ENCODE measurements at places on chromosomes 5 and 9.

DNA sequence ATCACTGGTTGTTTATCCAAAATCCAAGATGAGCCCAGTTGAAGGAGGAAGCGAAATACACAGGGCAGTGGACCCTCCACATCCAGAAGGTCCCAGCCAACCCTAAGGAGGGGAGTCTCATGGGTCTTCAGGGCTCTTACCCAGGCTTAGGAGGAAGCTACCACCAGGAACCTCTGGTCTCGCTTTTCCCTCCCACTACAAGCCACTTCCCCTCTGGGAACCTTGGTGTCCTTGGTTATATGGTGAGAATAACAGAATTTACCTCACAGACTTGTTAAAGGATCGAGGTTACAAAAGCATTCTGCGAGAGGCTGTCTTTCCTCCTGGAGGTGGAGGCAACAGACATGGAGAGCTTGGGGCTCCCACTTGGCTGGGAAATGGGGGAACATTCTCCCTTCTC, 3.4 kb downstream of the HIGD2A start:
- DNase-seq = no peak

DNA sequence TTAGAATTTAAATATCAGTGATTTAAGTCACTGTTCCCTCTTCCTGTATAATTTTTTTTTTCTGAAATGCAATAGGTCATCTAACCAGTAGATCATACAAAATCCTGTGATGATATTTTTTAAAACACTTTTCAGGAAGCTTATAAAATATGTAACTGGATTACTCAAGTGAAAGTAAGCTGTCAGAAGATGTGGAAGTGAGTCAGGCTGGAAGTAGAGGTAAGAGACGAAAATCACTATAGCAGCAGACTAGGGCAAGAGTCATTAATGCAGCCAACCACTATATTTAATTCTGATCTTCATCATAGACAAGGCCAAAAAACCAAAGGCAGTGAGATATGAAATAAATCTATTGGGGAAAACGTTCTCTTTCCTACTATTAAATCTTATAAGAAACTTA, 65.7 kb upstream of the C6 start:
- DNase-seq = no peak

DNA sequence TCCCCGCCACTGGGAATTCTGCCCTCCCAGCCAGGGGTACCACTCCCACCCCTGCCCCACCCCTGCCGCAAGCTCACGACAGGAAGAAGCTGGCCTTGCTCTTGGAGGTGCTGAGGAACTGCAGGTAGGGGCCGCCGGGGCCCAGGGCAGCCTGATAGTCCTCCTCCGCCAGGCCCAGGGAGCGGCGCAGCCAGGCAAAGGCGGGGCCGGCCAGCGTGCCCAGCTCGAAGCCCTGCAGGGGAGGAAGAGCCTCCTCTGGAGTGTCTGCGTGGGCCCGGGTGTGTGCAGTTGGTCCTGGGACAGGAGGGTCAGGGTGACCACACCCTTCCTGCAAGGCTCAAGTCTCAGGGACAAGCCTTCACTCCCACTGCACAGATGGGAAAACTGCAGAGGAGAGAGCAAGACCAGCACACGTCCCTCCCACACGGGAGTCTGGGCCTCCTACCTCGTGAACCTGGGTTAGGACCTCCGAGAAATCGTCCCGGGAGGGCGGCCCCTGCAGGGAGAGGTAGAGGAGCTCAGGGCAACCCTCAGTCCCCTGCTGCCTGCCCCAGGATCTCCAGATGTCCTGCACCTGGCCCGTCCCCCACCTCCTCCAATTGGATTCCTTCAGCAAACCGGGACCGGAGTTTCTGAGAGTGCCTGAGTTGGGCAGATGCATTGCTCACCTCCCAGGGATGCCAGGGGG, 2.4 kb downstream of the PIP5KL1 start:
- DNase-seq = no peak

- DNase-seq = no peak
These were observed 16.2 kb upstream of the FSD1L start for GRCh38 chr9:105431424-105432246.

DNA sequence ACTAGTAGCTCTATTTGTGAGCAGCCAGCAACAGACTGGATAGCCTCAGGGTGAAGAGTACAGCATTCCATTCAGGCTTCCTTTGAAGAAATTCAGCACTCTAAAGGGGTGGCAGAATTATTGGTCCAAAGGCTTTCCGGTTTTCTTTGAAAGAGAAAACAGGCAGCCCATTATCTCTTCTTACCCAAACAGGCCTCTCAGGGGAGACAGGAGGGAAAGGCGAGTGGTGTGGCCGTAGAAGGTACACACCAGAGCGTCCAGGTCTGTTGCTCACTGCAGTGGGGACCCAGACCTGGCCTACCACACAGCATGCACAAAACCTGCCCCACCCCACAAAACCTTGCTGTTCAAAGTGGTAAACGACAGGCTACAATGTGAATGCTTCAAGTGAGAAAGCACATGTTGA, 83.3 kb downstream of the ZNF608 start:
- no peak for DNase-seq

DNA sequence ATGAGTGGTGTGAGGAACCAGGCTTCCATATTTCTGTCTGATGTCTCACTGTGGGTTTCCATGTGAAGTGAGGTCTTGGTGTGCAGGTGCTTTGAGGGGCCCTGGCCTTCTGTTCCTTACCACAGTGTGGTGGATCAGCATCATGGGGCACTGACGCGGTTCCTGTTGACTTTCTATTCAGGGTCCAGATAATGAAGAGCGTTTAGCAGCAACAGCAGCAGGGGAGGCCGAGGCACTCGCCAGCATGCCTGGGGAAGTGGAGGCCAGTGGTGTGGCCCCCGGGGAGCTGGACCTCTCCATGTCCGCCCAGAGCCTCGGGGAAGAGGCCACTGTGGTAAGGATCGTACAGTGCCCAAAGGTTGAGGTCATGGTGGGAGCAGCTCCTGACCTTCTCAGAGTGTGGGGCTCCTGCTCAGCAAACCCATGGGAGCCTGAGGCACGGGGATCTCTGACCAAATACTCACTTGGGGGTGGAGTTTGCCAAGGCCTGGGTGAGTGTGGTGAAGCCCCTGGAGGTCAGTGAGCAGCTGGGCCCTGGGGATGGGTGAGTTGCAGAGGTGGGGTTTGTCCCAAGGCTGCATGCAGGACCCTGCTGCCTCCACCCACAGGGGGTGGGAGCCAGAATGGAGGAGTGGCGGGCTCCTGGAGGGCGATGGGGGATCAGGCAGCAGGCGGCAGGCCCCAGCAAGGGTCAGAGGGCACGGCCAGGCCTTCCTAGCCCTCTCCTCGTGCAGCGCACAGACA, 61.2 kb downstream of the COL15A1 start:
- no peak for DNase-seq

- DNase-seq = no peak
These were observed 555.1 kb upstream of the CTNND2 start for GRCh38 chr5:12459326-12459725.

DNA sequence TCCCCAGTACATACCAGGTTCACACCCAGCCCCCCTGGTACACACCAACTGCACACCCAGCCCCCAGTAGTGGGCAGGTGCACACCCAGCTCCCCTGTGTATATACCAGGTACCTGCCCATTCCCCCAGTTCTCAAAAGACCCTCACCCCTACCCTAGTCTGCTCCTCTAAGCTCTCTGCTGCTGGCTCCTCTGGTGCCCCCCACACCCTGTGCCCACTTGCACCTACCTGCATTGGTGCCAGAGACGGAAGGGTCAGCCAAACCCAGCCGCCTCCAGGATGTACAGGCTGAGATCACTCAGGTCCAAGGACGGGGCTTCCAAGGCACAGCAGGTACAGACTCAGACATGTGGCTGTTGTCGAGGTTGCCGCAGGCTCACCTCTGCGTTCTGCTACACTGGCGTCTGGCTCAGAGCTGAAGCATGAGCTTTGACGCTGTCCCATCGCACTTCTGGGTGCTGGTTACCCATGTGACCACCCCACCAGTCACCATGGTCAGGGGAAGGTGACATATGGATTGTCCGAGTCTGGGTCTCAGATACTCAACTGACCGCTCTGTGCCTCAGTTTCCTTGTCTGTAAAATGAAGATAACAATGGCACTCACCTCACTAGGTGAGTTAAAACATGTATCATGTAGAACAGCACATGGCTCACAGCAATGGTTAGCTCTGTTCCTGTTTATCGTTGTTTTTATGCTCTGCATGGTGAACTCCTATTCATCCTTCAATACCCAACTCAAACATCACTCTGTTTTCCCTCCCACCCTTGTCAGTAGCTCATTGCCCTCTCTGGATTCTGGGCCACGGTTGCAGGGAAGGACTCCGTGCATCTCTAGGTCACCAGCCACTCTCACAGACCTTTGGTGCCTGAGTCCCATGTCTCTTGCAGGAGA, 45.3 kb upstream of the SUSD3 start:
- no peak for DNase-seq

GRCh38 chr5:150846654-150847333, 473 bp downstream of the IRGM start:
- peak; percentile 85 for DNase-seq

DNA sequence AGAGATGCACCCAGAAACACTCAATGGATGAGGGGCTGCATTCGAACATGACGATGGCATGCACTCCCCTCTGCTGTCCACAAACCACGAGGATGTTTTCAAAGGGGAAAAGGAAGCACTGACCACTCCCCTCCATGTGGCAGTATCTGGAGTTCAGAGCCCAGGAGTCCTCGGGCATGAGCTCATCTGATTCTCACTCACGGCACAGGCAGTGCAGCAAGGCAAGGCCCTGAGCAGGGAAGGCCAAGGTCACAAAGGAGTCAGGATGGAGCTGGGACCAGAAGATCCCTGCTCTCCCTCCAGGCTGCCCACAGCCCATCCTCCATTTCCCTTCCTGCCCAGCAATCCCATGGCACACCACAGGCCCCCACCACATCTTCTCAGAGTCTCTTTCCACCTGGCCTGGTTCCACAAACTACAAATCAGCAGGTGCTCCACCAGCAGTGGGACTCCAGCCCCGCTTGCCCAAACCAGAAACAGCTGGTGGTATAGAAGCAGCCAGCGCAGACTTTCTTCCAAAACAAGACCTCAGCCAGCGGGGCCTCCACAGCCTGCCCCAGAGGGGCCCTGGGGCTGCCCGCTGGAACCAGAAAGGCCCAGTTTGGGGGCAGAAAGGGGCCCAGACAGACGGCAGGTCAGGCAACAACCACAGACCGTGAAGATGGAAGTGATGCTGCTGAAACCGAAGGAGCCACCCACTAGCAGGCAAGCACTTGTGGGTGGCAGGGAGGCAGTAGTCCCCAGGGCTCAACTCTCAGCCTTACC, 12.2 kb downstream of the TNIP1 start:
- DNase-seq = no peak

DNA sequence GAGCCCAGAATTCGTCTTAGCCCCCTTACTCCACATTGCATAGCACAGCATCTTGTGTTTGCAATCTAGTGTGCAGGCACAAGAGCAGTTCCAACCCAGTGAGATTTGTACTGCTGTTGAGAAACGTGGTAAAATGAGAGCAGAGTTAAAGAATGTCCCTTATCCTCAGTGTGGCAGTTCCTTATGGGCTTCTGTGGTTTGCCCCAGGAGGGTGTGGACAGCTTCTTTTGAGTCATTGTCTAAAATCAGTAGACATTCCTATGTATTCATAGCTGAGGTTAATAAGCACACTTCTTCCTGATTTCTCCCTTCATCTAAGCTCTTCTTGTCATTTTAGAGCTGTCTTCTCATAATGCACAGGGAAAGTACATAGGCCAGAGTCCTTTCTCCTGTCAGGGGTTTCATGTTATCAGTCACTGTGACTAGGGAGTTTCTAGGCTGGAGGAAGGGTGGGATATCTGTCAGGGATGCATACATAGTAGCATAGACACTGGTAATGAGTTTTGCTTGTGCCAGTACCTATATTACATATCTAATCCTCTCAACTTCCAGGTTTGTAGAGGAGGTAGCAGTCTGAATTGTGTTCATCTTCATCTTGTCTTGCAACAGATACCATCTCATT, 2.0 kb upstream of the CAVIN4 start:
- DNase-seq = no peak

DNA sequence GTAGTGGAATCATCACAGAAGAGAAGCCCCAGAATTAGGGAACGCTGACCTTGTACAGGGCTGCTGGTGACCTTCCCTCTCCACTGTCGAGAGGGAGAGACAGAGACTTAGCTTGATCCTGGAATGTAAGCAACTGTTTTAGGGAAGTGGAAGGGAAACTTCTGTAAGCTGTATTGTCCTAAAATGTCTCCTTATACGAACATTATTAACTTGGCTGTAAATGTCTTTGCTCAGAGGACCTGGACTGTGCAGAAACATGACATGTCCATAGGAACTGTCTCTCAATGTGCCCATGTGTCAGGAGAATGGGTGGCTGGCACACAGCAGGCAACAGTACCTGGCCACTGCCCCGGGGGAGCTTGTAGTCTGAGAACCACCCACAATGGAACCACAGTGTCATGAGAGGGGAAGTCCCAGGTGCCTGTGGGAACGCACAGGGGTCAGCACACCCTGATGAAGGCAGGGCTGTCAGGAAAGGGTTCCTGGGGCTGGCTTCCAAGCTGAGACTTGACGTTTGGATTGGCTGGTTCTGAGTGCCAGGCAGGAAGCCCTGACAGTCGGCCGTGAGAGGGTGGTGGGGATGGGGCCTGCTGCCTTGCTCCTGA, 34.0 kb downstream of the DAP start:
- no peak for DNase-seq

- peak; percentile 22 for DNase-seq
These were observed 19.8 kb downstream of the IL12B start for GRCh38 chr5:159310511-159310910.

DNA sequence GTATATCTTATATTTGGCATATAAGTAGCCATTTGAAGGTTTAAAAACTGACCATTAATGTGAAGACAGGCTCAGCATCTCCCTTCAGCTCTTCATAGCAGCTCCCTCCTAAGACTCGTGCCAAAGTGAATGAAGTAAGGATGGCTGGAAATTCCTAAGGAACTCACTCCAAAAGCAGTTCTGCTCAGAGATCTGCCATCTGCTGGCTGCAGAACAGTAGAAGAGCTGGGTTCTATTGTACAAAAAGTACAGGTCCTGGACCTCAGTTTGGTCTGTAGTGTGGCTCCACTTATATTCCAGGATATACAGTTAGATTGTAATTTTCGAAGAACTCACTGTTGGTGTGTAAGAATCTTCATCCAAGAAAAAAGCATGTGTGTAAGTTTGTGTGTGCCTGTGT, 104.9 kb upstream of the RUSC2 start:
- DNase-seq = no peak

All from CD4-positive, alpha-beta T cell treated with Interleukin-21 for 1 hour (primary cell).